ENCODE measurements at places on chromosomes 13 and 19.

- DNase-seq: no peak
Observed at GRCh38 chr13:106143392-106143791, 392.1 kb downstream of the EFNB2 start.

- DNase-seq: no peak
Observed at GRCh38 chr19:56097306-56097705, 23.8 kb downstream of the ZNF787 start.

- DNase-seq: peak; percentile 75
Observed at GRCh38 chr19:39913682-39914333, 20.6 kb downstream of the FCGBP start.

GRCh38 chr19:47790398-47790814 is 11.9 kb downstream of the SELENOW start:
- DNase-seq: peak; percentile 70

GRCh38 chr13:106852436-106852835 is 284.5 kb upstream of the ARGLU1 start:
- DNase-seq: no peak

DNA sequence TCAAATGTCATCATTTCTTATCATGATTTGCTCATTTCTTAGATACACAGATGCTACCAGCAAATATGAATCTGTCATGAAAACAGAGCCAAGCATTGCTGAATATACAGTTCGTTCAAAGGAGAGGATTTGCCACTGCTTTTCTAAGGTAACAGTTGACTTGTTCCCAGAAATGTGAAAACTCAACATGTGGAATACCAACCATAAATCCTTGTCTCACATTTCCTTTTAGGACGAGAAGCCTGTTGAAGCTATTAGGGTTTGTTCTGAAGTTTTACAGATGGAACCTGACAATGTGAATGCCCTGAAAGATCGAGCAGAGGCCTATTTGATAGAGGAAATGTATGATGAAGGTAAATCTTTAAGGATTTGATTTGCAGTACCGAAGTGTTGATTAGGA is 86.7 kb downstream of the DNAJC3 start:
- no peak for DNase-seq

DNA sequence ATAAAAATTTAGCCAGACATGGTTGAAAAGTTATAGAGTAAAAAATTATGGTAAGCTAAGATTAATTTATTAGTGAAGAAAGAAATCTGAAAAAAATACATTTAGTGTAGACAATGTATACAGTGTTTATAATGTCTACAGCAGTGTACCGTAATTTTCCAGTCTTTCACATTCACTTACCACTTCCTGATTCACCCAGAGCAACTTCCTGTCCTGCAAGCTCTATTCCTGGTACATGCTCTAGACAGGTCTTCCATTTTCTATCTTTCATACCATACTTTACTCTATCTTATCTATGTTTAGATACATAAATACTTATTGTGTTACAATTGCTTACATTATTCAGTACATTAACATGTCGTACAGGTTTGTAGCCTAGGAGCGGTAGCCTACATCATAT is 1387.8 kb upstream of the ATXN8OS start:
- no peak for DNase-seq

- no peak for DNase-seq
Observed at GRCh38 chr13:73820688-73821087, 313.5 kb downstream of the KLF12 start.

DNA sequence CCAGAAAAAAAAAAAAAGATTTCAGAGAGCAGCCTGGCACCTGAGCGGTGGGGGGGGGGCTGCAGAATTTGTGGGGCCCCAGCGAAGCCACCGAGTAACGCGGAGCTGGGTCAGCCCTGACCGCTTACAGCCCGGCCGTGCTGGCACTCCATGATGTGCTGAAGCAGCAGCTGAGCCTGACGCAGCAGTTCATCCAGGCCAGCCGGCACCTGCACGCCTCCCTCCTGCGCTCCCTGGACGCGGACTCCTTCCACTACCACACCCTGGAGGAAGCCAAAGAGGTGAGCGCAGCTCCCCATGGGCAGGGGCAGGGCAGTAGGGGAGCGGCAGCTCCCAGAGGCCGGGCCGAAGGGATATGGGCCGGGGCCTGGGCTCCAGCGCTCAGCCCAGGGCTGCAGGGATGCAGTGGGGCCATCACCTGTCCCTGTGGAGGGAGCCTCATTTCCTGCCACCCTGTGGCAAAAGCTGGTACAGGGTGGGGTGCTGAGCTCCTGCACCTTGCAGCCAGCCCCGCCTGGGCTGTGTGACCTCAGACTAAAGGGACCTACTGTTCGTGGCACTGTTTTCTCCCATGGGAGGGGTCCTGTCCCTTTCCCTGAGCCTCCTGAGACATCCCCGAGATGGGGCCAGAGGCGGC is 18.3 kb downstream of the C19orf44 start:
- no peak for DNase-seq

- DNase-seq: peak; percentile 52
Observed at GRCh38 chr19:18501832-18502231, 20.0 kb downstream of the ELL start.
